ENCODE measurements at places on chromosomes 2 and 18.

DNA sequence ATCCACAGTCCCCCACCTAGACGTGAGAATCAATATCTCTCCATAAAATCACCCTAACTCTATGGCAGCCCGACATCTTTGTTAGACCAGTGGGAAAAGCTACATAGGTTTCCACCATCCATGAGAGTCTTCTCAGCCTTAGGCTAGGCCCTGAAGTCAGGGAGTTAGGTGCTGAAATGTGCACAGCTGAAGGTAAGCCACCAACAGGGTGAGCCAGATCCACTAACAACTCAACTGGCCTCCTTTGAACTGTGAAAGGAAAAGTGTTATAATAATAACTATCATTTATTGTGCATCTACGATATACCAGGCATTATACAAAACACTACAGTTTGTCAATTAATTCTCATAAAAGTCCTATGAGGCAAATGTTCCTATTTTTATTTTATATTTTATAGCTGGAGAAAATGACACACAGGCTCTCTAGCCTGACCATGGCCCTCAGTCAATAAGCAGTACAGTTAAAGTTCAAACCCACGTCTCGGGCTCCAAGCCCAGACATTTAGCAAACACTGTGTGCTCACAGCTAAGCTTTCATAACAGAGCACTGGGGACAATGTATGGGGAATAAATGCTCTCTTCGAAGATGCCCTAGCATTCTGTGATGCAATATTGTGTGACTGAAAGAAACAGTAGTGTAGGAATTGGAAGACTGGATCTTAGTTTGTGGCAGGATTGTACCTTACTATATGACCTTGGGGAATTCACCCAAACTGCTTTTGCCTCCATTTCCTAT, 11.2 kb upstream of the CYP27C1 start:
- DNase-seq: no peak

- DNase-seq: no peak
These were observed 128.2 kb upstream of the ALKAL2 start for GRCh38 chr2:415986-416610.

GRCh38 chr2:110748489-110748867, 16.1 kb downstream of the ACOXL start:
- no peak for DNase-seq

DNA sequence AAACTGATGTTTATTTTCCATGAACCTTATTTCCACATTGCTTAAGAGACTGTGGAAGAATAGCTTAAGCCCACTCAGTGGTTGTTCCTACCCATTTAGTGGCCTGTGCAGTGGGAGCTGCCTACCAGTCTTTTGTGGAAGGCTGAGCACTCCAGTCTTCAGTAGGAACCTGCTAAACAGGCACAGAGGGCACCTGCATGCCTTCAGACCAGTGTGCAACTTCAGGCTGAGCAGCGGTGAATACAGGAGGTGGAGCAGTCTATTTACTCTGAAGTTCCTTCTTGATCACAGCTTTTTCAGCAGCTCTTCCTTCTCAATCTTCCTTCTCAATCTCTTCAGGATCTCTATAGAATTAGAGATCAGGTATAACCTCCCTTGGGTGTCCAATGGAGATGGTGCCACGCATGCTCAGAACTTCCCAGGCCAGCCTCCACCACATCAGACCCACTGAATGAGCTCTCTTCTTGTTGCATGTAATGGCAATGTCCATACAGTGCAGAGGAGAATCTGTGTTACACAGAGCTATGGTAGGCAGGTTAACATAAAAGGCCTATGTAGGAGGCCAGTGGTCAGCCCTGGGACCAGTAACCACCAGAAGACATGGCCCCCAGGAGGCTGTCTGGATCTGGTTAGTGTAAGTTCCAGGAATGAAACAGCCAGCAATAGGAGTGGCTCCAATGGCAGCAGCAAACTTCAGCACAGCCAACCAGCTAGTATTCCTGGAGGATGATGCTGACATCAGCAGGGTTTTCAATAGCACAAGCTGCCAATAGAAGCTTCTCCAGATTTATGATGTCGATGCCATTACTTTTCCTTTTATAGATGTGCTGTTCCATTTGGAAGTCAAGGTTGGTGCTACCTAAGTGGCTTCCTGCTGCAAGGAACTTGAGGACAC, 47.9 kb upstream of the MAT2A start:
- no peak for DNase-seq

- no peak for DNase-seq
These were observed 126.4 kb downstream of the CDH2 start for GRCh38 chr18:28050545-28050944.

DNA sequence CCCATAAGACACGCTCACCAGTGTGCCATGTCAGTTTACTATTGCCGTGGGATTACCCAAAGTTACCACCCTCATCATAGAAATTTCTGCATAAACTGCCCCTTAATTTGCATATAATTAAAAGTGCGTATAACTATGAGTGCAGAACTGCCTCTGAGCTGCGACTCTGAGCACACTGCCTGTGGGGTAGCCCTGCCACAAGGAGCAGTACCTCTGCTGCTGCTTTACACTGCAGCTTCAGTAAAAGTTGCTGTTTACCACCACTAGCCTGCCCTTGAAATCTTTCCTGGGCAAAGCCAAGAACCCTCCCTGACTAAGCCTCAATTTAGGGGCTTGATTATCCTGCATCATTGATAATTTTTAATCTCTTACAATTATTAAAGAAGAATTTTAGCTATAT, 213.9 kb upstream of the MAP2 start:
- DNase-seq: no peak

GRCh38 chr18:13388586-13389490, 170.3 kb downstream of the LDLRAD4 start:
- no peak for DNase-seq

- DNase-seq: no peak
These were observed 22.8 kb downstream of the OTOF start for GRCh38 chr2:26455037-26455669.

DNA sequence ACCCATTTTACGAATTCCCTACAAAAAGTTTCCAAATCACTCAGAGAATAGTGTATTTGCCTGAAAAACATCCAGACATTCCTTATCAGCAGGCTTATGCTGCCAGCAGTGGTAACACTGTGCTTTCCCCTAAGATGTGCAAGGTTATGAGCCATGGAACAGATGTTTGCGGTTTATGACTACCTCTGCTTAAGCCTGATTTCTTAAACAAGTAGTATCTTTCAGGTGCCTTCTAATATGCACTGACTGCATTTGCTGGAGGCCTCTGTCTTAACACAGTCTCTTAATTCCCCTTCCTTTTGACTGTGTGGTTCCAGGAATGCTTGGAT, 54.8 kb downstream of the CDC42EP3 start:
- no peak for DNase-seq

GRCh38 chr2:61238219-61239012, 76.4 kb downstream of the C2orf74 start:
- DNase-seq: no peak

DNA sequence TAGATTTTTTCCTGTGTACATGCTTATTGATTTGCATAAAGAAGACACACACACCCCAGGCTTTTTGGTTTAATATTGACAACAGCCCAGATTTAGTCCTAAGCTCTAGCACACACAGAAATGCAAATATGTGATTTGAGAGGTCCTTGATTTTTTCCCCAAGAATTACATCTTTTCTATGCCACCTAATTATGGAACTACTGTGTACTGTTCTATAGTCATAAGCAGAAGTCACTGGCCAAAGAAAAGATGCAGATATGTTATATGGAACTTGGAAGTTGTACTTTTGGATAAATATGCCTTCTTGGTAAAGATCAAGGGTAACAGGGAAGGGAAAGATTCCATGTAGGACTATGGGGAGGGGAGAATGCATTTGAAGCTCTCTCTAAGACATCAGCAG, 105.6 kb downstream of the SETBP1 start:
- DNase-seq: no peak

DNA sequence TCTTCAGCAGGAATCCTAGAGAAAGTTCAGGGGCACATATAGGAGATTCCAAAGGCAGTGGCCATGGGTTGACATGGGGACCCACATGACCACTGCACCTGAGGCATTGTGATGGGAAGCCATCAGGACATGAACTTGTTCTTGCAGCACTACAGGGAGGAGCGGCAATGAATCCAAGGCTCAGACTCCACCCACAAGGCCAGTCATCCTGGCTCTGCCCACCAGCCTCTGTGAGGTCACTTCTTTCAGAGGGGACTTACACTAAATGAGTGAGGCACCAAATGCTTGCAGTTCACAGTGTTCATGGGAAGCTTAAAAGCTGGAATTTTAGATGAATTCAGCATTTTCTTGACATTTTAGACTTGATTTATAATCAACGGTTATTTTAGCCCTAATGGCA, 254.2 kb downstream of the SETBP1 start:
- no peak for DNase-seq

- DNase-seq: no peak
These were observed 18.0 kb downstream of the PAX3 start for GRCh38 chr2:222280795-222281194.

GRCh38 chr2:182650704-182651103, 65.4 kb upstream of the DNAJC10 start:
- DNase-seq: no peak

DNA sequence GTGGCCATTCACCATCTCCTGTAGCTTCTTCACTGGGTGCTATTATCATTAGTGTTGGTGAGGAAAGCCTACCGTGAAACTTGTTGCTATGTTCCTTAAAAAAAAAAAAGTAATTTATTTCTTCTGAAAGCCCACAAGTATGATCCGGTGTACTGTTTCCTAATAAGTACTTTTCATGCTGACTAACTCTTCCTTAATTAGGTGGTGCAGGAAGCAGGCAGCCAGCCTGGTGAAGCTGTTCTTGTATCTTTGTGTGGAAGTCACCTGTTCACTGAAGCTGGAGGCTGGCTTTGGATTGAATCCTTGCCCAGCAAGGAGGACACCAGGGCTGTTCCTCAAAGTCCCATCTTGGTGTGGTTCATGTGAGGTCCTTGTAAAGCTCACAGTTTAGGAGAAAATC, 321.7 kb upstream of the THSD7B start:
- no peak for DNase-seq

DNA sequence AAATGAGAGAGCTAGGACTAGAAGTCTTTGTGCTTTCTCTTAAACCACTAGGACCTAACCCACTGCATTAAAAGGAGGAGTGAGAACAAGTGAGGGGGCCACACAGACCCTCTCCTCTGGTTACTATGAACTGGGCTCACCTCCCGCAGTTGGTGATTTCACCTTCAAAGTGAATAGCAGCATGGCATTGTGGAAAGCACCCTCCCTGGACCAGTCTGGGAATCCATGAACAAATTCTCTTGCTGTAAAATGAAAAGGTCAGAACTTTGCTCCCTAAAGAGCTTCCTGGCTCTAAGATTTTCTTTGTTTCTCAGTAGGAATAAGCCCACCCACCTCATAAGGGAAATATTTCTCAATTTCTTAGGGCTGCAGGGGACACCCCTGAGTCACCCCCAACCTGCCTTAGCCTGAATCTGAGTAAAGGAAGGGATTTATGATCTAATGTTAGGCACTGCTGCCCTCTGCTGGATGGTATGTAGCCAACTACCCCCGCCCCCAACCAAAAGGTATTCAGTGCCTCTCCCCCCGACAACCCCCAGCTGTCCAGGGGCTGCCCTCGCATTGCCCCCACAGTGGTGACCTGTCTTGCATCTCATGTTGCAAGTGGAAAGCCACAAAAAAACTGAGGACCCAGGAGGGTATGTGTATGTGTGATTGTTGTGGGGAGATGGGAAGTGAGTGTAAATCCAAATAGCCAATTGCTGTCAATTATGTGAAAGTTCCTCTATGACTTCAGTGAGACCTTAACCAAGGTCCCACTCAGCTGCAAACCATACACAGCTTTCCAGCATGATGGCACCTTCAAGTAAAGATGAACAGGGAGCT, 230.9 kb upstream of the SLC14A2 start:
- DNase-seq: peak; percentile 26

- DNase-seq: no peak
These were observed 529.2 kb upstream of the LINC00305 start for GRCh38 chr18:64678048-64678447.

- DNase-seq: no peak
These were observed 30.0 kb upstream of the NFATC1 start for GRCh38 chr18:79365701-79366100.

DNA sequence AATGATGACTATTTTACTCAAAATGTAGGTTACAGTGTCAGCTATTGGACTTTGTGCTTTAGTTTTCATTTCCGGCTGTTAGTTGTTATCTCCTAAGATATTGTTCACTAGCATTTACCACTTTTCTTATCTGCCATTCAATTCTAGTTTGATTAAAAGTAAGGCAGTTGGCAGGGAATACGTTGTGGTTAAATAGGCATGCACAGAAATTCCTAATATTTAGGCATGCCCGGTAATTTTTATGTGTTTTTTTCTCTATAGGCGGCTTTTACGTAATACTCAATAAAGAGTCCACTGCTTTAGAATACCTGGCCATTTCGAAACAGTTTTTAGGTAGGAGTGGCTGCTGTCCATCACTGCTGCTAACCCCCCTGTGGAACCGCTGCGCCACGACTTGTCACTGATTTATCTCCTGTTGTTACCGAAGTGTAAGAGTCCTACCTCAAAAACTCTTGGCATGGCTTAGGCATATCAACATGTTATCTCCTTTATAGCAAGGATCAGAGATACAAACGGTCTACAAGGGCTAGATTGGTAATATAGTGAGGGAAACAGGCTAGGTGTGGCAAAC, 39.5 kb downstream of the BABAM2 start:
- DNase-seq: no peak

DNA sequence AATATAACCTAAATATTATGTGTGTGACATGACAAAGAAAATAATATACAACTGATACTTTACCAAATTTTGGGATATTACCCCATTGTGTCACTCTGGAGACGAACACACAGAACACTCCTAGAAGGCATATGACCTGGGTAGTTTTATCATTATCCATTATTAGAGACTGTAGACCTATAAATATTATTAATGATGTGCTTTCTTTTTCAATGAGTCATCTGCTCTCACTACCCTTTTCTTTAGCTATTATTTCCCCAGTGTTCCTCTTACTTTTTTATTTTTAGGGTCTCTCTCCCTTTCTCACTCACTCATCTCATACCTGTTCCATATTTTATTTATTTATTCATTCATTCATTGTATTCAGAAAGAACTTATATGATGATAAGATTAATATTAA, 143.3 kb upstream of the ITGA4 start:
- DNase-seq: no peak

GRCh38 chr2:12533337-12534005, 183.3 kb upstream of the TRIB2 start:
- no peak for DNase-seq

DNA sequence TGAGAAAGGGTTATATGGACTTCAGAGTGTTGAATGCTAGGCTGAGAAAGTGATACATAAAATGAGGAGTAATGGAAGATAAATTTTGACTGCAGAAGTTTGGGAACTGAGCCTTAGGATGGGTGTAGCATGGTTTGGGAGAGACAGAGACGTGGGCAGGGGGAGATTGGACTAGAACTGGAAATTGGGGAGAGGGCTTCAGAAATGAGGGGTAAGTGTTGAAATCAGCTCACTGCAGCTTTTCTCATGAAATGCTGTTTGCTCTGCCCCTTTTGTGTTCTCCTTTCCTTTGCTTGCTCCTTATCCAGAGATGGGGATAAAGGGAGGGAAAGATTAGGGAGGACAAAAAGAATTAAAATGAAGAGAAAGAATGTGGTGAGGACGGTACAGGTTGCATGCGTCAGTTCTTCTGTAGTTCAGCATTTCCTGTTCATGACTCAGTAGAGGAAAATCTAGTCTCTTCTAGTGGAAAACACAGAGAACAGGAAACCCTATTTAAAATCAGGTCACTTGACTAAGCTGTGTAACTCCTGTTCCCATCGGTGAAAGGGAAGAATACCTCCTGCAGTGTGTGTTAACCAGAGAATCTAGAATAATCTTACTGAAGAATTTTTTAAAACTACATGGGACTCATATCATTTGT, 105.6 kb downstream of the CRIM1 start:
- DNase-seq: no peak

Data from hematopoietic multipotent progenitor cell treated with erythropoietin and hydrocortisone succinate and interleukin-3 and kit ligand, for 15 days (in vitro differentiated cells).